Upper lobe of right lung (tissue), 1 donor: ENCODE measurements at places on chromosomes 3 and 15.

DNA sequence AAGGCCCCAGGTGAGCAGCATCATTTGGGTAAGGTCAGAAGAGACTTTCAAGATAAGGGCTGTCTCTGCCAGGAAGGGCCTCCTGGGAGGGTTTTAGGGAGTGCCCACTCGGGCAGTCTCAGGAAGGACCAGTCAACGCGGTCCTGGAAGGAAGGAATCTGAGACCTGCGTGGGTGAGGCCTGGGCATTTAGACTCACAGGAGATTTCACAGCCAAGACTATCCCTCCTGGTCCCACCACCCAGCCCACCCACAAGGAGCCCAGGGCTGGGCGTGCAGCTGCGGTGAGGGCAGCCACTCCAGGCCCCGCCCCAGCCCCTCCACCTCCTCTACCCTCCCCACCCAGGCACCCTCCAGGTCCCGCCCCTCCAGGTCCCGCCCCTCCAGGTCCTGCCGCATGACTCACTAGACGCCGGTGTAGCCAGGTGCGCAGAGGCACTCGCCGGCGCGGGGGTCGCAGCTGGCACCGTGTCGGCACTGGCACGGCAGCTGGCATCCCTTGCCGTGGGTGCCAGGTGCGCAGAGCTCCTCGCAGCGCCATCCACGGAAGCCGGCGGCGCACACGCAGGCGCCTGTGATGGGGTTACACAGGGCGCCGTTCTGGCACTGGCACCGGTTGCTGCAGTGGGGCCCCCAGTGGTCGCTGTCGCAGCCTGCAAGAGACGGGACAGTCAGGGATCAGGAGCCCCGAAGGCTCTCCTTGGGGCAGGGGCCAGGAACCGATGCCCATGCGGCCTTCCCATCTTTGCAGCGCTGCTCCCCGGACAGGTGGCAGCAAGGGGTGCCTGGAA, 112.7 kb downstream of the RAB11A start:
- H3K27ac ChIP-seq, result no peak overlapping the region
- no peak overlapping the region for H3K4me3 ChIP-seq
- no peaks in the 10 kb centered on the region for H3K36me3 ChIP-seq
- peak; percentile 72 for DNase-seq
- peaks cover 24% of the 10 kb centered on the region for H3K27me3 ChIP-seq

DNA sequence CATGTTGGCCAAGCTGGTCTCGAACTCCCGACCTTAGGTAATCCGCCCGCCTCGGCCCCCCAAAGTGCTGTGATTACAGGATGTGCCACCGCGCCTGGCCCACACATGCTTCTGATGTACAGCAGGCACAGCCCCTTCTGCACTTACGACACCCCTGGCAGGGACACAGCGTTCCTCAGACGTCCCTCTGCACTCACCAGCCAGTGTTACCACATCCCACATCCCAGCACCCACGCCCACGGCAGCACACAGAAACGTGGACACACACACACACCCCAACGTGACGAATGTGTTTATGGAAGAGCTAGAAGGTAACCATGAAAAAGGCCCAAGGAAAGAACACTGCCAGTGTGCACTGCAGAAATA, 576 bp upstream of the RPAP1 start:
- H3K4me1 ChIP-seq, result peaks cover 5% of the 10 kb centered on the region
- H3K27ac ChIP-seq, result peak overlapping the region; percentile 78
- peak; percentile 91 for DNase-seq
- no peaks in the 10 kb centered on the region for H3K27me3 ChIP-seq

DNA sequence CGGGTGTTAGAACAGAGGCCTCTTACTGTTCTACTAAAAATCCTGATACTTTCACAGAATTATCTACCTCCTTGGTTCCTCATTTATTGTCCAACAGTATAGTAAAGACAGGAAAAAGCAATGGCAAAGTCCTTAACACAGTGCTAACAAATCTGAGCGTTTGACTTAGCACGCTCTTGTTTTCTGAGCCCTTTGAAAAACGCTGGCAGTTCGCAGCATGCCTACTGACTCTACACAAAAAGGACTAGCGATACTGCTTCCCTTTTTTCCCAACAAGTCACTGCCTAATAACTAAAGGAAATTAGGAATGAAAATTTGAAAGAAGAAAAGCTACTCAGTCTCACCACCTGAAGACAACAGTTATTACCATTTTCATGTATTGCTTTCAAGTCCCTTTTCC, 34.8 kb upstream of the CEMIP start:
- H3K27ac ChIP-seq, result peak overlapping the region; percentile 45
- H3K4me1 ChIP-seq, result peaks cover 57% of the 10 kb centered on the region
- peaks cover under 1% of the 10 kb centered on the region for H3K36me3 ChIP-seq
- H3K4me3 ChIP-seq, result no peak overlapping the region

- no peaks in the 10 kb centered on the region for H3K4me1 ChIP-seq
- peak overlapping the region; percentile 66 for H3K4me3 ChIP-seq
Measured at GRCh38 chr3:27632431-27633223, 89.5 kb downstream of the EOMES start.

- H3K4me3 ChIP-seq, result no peak overlapping the region
- no peaks in the 10 kb centered on the region for H3K4me1 ChIP-seq
- no peaks in the 10 kb centered on the region for H3K27me3 ChIP-seq
- DNase-seq, result no peak
Measured at GRCh38 chr3:129506231-129506742, 22.2 kb upstream of the RHO start.

- no peak overlapping the region for H3K27ac ChIP-seq
- no peak for DNase-seq
- H3K4me3 ChIP-seq, result peak overlapping the region; percentile 19
- no peaks in the 10 kb centered on the region for H3K4me1 ChIP-seq
Measured at GRCh38 chr15:58409861-58410260, 21.9 kb upstream of the LIPC start.

- no peaks in the 10 kb centered on the region for H3K36me3 ChIP-seq
- no peak for DNase-seq
- no peaks in the 10 kb centered on the region for H3K27me3 ChIP-seq
- H3K4me3 ChIP-seq, result no peak overlapping the region
Measured at GRCh38 chr3:185741586-185741985, 83.3 kb downstream of the IGF2BP2 start.

GRCh38 chr15:78362716-78363380, 22.7 kb downstream of the CRABP1 start:
- H3K36me3 ChIP-seq, result no peaks in the 10 kb centered on the region
- H3K4me3 ChIP-seq, result no peak overlapping the region
- peaks cover 3% of the 10 kb centered on the region for H3K27me3 ChIP-seq
- DNase-seq, result no peak

DNA sequence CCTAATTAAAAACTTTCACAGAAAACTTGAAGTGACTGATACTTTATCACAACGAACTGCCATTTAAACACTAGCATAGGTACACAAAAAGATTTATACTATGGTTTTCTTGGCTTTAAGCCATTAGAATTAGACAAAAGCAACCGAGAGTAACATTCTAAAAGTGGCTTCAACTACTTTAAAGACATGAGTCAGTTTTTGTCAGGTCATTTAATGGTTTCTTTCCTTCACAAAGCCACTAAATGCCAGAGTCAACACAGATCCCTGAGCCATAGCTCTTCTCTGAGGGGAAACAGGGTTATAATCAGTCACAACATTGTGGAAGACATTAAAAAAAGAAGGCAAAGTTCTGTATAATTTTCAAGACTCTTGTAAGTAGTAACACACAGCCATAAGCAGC, 54.6 kb downstream of the CAPN3 start:
- no peaks in the 10 kb centered on the region for H3K4me1 ChIP-seq
- H3K27me3 ChIP-seq, result no peaks in the 10 kb centered on the region
- H3K36me3 ChIP-seq, result peaks cover 82% of the 10 kb centered on the region
- H3K27ac ChIP-seq, result no peak overlapping the region
- DNase-seq, result no peak

GRCh38 chr15:25733856-25734679, 129.1 kb downstream of the ATP10A start:
- no peaks in the 10 kb centered on the region for H3K27me3 ChIP-seq
- no peak overlapping the region for H3K4me3 ChIP-seq
- peaks cover 6% of the 10 kb centered on the region for H3K4me1 ChIP-seq
- no peak for DNase-seq
- H3K27ac ChIP-seq, result no peak overlapping the region

- DNase-seq, result no peak
- H3K4me3 ChIP-seq, result no peak overlapping the region
- H3K27ac ChIP-seq, result no peak overlapping the region
- H3K36me3 ChIP-seq, result no peaks in the 10 kb centered on the region
Measured at GRCh38 chr3:62367763-62368195, 5.6 kb downstream of the FEZF2 start.

DNA sequence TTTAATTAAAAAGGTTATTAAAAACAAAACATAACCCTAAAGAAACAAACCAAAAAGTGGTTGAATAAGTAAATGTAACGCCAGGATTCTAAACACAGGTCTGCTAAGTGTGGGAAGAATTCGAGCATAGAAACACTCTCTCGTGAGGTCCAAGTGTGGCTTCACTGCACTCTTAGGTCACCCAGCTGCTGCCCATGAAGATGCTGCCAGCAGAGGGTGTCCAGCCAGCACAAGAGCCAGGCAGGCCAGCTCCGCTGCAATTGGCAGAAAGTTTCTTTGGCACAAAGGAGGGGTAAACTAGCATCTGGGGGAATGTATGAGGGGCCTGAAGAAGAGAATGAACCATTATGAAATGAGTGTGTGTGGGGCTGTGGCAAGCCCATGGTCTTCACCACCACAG, 215.7 kb upstream of the FEZF2 start:
- no peak overlapping the region for H3K27ac ChIP-seq
- H3K4me3 ChIP-seq, result no peak overlapping the region
- DNase-seq, result no peak
- H3K4me1 ChIP-seq, result no peaks in the 10 kb centered on the region

- peak overlapping the region; percentile 82 for H3K27ac ChIP-seq
- H3K4me1 ChIP-seq, result peaks cover 42% of the 10 kb centered on the region
- H3K27me3 ChIP-seq, result no peaks in the 10 kb centered on the region
Measured at GRCh38 chr3:157129803-157130466, 30.0 kb downstream of the CCNL1 start.

- H3K27me3 ChIP-seq, result no peaks in the 10 kb centered on the region
- DNase-seq, result no peak
- H3K36me3 ChIP-seq, result no peaks in the 10 kb centered on the region
- H3K27ac ChIP-seq, result no peak overlapping the region
Measured at GRCh38 chr3:172098698-172099494, 59.5 kb downstream of the FNDC3B start.

- peak overlapping the region; percentile 74 for H3K4me3 ChIP-seq
- peak overlapping the region; percentile 83 for H3K27ac ChIP-seq
- H3K36me3 ChIP-seq, result no peaks in the 10 kb centered on the region
- peaks cover 7% of the 10 kb centered on the region for H3K27me3 ChIP-seq
Measured at GRCh38 chr15:78810003-78810361, 1.3 kb downstream of the ADAMTS7 start.

DNA sequence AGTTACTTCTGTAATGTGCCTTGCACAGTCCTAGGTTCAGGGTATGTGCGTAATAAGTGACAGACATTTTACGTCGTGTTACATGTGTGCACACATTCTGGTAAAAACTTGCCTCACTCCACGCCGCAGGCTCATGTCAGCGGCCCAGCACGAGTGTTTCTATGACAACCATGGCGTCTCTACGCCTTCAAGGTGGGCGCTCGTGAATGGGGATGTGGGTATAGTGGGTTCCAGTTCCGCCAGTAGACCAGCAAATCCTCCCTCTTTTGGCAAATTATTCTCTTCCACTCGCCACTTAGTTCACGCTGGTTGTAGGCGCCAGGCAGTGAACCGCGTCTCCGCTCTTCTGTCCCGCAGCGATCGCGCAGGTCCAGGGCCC, 40.3 kb downstream of the CHST14 start:
- H3K27ac ChIP-seq, result peak overlapping the region; percentile 74
- peak overlapping the region; percentile 61 for H3K4me3 ChIP-seq
- no peaks in the 10 kb centered on the region for H3K36me3 ChIP-seq
- H3K4me1 ChIP-seq, result peaks cover 14% of the 10 kb centered on the region
